ENCODE measurements at places on chromosomes 3 and 15. TPM values are rescaled to one million over a fixed set of nuclear protein-coding genes. Genes with fewer than 3 reads are reported as not detected.

DNA sequence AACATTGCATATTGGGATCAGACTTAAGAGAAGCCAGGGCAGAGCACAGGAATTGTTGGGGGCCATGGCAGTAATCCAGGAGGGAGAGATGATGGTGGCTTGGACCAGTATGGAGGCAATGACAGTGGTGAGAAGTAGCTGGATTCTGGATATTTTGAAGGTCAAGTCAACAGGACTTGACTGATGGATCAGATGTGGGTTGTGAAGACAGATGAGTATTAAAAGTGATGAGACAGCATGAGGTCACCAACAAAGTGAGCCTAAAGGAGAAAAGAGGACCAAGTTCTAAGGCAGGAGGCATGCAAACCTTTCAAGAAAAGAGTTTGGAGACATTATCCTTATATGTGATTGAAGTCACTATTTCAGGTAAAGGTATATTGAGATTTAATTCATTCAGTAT, 56.6 kb upstream of the TIPARP start:
- H3K27ac ChIP-seq = no peak overlapping the region
- H3K27me3 ChIP-seq = no peaks in the 10 kb centered on the region
- no peak overlapping the region for H3K4me3 ChIP-seq

DNA sequence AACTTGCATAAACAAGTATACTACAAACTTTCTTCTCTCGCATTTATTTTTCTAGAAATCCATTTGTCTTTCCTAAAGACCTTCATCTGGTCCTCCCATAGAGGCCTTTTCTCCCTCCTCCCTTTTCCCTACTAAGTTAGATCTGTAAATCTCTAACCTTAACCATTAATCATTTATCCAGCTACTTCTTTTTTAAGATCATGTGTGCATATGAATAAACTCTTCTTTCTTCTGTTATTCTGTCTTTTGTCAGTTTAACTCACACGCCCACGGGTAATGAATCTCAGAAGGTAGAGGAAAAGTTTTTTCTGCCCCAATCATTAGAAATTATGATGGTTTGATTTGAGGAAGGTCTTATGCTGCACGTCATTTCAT, 48.7 kb upstream of the FHIT start:
- no peaks in the 10 kb centered on the region for H3K27me3 ChIP-seq
- H3K36me3 ChIP-seq = no peaks in the 10 kb centered on the region
- H3K4me3 ChIP-seq = no peak overlapping the region
- DNase-seq = no peak
- no peak overlapping the region for H3K27ac ChIP-seq
- no peaks in the 10 kb centered on the region for H3K4me1 ChIP-seq

DNA sequence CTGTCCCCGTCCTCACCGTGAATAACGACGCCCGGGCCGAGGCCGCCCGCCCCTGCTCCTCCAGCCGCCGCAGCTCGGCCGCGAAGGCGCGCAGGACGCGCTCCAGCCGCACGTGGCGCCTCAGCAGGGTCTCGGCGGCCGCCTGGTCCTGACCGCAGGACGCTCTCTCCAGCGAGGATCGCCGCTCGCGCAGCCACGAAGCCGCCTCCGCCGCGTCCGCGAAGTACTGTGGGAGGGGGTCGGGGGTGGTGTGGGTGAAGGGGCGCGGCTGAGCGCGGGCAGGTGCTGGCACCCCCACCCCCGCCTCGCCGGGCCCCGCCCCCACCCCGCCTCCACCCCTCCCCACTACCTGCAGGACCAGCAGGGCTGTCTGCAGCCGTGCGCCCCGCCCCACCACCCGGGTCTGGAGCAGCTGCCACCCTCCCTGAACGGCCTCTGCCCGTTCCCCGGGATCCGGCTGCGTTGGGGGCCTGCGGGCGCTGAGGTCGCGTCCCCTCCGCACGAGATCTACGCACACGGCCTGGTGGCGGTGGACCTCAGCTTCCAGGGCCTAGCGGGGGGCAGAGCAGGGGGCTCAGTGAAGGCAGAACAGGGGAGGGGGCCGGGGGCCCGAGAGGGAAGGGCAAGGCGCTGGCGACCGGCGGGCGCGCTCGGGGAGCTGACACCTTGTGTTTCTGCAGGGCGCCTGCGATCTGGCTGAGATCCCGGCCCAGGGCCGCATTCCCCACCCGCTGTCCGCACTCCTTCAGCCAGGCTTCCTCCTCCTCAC, 11.7 kb downstream of the SPTBN5 start:
- H3K4me3 ChIP-seq = no peak overlapping the region
- H3K36me3 ChIP-seq = no peaks in the 10 kb centered on the region
- peaks cover 2% of the 10 kb centered on the region for H3K4me1 ChIP-seq
- peaks cover 31% of the 10 kb centered on the region for H3K27me3 ChIP-seq

GRCh38 chr15:31216215-31216911, 110.3 kb upstream of the KLF13 start:
- peak; percentile 89 for DNase-seq
- peak overlapping the region; percentile 28 for H3K4me3 ChIP-seq
- H3K36me3 ChIP-seq = no peaks in the 10 kb centered on the region
- H3K27ac ChIP-seq = peak overlapping the region; percentile 91
- H3K4me1 ChIP-seq = peaks cover 70% of the 10 kb centered on the region

- H3K36me3 ChIP-seq = no peaks in the 10 kb centered on the region
- H3K4me3 ChIP-seq = no peak overlapping the region
- no peaks in the 10 kb centered on the region for H3K27me3 ChIP-seq
- no peaks in the 10 kb centered on the region for H3K4me1 ChIP-seq
- DNase-seq = no peak
Measured at GRCh38 chr15:79412429-79412828, 19.7 kb upstream of the MINAR1 start.

The MORC1 gene
- not detected for polyA plus RNA-seq

The SYNM gene
- not detected for polyA plus RNA-seq

The CCDC33 gene
- polyA plus RNA-seq = not detected

The WNT5A gene
- not detected for polyA plus RNA-seq

The SLC6A11 gene
- not detected for polyA plus RNA-seq

The SLC24A1 gene
- 0.83 TPM for polyA plus RNA-seq
